Left colon (tissue), 2 donors: ENCODE measurements at places on chromosomes 16 and 17. TPM values are rescaled to one million over a fixed set of nuclear protein-coding genes. Genes with fewer than 3 reads are reported as not detected.

DNA sequence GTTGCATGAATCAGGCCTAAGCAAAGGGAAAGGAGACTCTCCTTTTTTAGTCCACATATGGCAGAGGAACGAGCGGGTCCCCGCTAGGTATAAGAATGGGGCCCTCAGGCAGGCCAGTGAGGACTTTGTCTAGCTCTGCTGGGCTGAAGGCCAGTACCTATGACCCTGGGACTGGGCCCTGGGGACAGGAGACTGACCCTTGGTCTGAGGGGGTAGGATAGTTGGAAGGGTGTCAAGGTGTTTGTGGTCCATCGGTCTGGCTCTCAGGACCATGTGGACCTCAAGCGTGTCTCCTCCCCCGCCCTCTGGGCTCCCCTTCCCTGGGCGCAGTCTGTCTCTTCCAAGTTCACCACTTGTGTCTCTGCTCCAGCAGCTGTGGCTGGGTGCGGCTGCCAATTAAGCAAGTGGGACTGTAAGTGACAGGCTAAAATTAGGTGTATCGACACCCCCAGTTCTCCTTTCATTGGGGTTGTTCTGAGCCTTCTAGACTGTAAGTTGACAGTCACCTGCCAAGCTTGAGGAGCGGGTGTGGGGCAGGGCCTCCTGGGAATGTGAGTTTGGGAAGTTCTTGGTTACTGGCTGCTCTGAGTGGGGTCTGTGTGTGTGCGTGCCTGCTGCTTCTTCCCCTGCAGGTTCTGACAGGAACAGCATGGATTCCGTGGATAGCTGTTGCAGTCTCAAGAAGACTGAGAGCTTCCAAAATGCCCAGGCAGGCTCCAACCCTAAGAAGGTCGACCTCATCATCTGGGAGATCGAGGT lies 24.5 kb downstream of the AKAP1 start:
- peak; percentile 62 for DNase-seq

Gene SLC5A10
- total RNA-seq, result 0.31 TPM

Gene SOX8
- total RNA-seq, result 0.31 TPM

DNA sequence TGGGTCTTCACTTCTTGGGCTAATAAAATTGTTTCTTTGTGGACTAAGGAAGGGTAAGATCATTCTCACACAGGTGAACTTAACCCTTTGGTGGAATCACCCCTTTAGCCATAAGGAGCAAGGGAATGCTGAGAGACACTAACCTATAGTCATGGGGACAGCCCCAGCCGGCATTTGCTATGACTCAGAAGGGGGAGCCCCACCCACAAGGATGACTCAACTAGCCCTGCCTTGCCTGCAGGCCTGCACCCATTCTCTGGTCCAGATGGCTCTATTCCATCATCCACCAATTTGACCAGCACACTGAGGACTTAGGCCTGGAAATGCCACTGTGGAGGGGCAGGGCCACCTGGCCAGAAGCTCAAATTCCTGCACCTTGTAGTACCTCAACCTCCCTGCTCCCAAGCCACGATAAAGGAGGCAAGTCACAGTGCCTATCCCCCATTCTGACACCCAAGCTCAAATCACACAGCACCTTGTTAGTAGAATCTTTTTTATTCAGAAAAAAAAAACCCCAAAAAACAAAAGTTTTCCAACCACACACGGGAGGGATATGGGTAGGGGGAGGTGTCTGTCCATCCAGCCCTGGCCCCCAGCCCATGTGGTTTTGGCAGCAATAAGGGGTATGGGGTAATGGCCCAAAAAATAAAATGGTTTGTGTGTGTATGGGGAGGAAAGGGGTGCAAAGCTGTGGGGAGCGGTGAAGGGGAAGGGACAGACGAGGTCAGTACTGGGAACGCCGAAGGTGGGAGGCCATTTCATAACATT lies 3.0 kb downstream of the PFN1 start:
- peak; percentile 78 for DNase-seq

- DNase-seq, result no peak
These were observed 48.3 kb upstream of the BAHCC1 start for GRCh38 chr17:81346908-81347349.

GRCh38 chr16:66127459-66128370 lies 238.8 kb upstream of the CDH5 start:
- DNase-seq, result no peak

GRCh38 chr17:77654296-77654695 lies 304.2 kb upstream of the TNRC6C start:
- no peak for DNase-seq

DNA sequence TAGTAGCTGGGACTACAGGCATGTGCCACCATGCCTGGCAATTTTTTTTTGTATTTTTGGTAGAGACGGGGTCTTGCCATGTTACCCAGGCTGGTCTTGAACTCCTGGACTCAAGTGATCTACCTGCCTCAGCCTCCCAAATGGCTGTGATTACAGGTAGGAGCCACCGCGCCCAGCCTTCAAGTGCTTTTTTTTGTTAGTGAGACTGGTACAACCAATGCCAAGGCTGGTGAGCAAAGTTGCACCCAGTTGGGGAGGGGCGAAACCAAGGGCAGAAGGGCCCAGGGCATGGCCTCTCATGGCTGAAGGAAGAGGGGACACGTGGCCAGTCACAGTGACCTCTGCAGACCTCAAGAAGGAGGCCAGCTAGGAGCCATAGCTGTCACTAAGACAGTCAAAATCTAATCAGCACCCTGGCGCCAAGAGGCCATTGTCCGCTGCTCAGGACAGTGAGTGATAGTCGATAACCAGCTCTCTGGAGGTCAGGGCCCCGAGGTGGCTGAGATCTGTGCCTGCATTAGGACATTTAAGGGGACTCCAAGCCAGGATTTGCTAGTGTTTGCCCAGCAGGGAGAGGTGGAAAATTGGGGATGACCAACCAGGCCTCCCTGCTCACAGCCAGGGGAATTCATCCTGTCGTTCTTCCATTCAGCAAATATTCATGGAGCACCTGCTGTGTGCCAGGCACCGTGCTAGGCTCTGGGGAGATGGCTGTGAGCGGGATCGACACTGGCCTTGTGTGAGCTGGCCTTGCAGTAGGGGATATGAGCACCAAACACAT lies 10.2 kb downstream of the IL4R start:
- no peak for DNase-seq

- no peak for DNase-seq
These were observed 183.3 kb downstream of the MSI2 start for GRCh38 chr17:57439651-57440050.

Gene ODAD4
- total RNA-seq, result 0.20 TPM

Gene DNAI2
- not detected for total RNA-seq

- DNase-seq, result no peak
These were observed 59.8 kb upstream of the SMIM36 start for GRCh38 chr17:55571095-55571494.

DNA sequence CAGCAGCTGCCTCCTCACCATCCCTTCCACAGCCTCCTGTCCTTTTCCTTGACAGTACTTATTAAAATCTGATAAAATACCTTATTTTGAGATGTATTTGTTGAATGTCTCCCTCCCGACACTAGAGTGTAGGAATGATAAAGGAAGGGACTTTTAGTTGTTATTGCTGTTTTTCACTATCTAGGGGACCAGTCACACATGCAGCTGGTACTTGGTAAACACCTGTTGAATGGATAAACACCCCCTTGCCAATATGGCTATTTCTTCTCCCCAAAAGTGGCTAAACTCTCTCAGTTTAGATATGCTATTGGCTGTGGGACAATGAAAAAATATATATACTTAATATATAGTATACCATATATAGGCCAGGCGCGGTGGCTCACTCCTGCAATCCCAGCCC lies 96.7 kb downstream of the STX8 start:
- no peak for DNase-seq

GRCh38 chr17:29836643-29837042 lies 93.4 kb downstream of the SSH2 start:
- no peak for DNase-seq

Gene SNTB2
- total RNA-seq, result 33.8 TPM

Gene LDHD
- 89.2 TPM for total RNA-seq

Gene ABCA8
- total RNA-seq, result 15.6 TPM

Gene CRYM
- 15.7 TPM for total RNA-seq

Gene UBFD1
- total RNA-seq, result 27.7 TPM

GRCh38 chr16:87245511-87245910 lies 71.7 kb downstream of the C16orf95 start:
- DNase-seq, result no peak

Gene ABCA6
- total RNA-seq, result 5.7 TPM

DNA sequence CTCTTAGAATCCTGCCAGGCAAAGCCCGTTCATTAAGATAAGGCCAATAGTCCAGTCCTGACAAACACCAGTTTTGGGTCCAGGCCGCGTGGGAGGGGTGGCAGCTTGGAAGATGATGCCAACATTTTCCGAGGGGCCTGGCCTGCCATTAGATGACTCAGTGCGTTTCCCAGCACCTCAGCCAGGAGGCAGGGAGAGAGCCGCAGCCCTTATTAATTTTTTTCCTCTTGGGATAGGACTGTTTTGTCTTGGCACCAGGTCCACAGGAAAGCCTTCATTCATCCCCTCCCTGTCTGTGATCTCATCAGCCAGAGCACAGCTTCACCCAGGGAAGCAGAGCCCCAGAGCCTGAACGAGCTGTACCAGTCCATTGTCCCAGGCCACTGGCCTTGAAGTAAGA lies 4.7 kb upstream of the NDEL1 start:
- no peak for DNase-seq

DNA sequence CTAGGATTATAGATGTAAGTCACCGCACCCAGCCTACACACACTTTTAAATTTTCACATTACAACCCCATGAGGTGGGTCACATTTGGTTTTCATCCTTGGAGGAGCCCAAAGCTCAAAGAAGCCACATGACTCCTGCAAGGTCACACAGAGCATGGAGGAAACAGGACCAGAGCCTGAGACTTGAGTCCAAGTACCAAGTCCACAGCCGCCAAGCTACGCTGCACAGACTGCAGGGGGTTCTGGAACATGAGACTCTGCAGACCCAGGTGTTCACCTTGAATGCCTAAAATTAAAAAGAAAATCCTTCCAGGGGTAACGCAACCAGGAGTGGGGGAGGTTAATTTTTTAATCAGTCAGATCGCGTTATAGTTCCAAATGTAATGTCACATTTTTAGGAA lies 150.2 kb downstream of the ZFHX3 start:
- no peak for DNase-seq

DNA sequence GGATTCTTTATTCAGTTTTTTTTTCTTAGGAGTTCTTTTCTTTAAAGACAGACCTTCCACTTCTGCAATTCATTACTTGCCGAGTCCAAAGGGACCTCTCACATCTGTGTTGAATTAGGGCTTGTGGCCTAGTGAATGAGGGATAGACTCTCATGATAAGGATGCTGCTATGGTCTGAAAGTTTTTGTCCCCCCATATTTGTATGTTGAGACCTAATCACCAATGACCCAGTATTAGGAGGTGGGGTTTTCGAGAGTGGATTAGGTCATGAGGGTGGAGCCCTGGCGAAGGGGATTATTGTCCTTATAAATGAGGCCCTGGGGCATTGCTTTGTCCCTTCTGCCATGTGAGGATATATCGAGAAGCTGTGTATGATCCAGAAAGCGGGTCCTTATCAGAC lies 9.5 kb downstream of the KRT12 start:
- no peak for DNase-seq

Gene NOG
- 0.22 TPM for total RNA-seq

Gene VAT1L
- total RNA-seq, result 1.6 TPM

DNA sequence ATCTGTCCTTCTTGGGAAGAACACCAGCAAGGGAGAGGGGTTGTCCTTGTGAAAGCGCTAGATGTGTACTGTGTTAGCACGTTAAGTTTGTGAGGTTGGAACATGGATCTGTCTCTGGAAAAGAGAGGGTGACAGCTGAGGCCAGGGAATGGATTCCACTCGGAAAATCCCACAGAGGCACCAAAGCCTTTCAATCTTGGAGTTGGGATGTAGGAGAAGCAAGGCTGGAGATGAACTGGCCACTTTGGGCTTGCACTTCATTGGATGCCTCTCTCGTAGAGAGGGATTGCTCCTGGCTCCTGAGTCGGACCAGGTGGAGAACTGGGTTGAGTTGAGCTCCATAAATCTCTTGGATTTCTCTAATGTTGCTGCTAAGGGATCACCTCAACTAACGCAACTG lies 67.2 kb downstream of the CCDC182 start:
- no peak for DNase-seq

DNA sequence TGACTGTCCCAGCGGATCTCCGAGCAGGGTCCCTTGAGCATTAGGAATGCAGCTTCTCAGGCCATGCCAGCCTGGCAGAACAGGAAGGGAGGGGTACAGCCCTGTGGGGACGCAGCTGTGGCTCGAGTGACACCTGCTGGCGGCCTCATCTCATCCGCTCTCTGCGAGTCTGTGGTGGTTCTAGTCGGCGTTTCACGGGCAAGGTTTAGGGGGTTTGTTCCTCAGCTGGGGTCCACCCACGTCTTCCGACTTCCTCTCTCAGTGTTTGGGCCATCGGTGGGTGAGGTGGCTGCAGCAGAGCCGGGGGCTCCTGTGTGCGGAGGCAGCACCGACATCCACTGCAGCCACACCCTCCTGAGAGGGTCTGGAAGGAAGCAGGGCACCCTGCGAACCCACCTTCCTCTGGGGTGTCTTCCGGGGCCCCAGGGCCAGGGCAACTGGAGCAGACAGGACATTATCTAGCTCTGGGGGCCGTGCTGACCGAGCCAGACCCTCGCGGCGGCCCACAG lies 33.3 kb downstream of the JPH3 start:
- peak; percentile 78 for DNase-seq
